Naive thymus-derived CD8-positive, alpha-beta T cell (primary cell): ENCODE measurements at places on chromosomes 4 and X. TPM values are rescaled to one million over a fixed set of nuclear protein-coding genes. Genes with fewer than 3 reads are reported as not detected.

FGFRL1 gene
- total RNA-seq = 18.4 TPM

SASH3 gene
- total RNA-seq = 158 TPM

MAP9 gene
- total RNA-seq = 8.8 TPM

NAA11 gene
- total RNA-seq = not detected

ALB gene
- 0.73 TPM for total RNA-seq

FAM114A1 gene
- 0.34 TPM for total RNA-seq

CXCL9 gene
- not detected for total RNA-seq

BEX2 gene
- 33.8 TPM for total RNA-seq

LGI2 gene
- total RNA-seq = not detected

FGF5 gene
- total RNA-seq = not detected

HS6ST2 gene
- not detected for total RNA-seq

CYLC1 gene
- not detected for total RNA-seq

NCAPG gene
- total RNA-seq = 0.38 TPM

CRMP1 gene
- not detected for total RNA-seq

NEXMIF gene
- 1.5 TPM for total RNA-seq

CACNA1F gene
- 3.6 TPM for total RNA-seq

ARX gene
- total RNA-seq = not detected

TSC22D3 gene
- total RNA-seq = 214 TPM

SLC16A2 gene
- 0.44 TPM for total RNA-seq

SLITRK4 gene
- total RNA-seq = not detected
